AG20443 (cell line): ENCODE measurements at places on chromosomes 6 and 20.
A peak's percentile ranks its signal among the peaks of the same experiment; 100 is the strongest.

DNA sequence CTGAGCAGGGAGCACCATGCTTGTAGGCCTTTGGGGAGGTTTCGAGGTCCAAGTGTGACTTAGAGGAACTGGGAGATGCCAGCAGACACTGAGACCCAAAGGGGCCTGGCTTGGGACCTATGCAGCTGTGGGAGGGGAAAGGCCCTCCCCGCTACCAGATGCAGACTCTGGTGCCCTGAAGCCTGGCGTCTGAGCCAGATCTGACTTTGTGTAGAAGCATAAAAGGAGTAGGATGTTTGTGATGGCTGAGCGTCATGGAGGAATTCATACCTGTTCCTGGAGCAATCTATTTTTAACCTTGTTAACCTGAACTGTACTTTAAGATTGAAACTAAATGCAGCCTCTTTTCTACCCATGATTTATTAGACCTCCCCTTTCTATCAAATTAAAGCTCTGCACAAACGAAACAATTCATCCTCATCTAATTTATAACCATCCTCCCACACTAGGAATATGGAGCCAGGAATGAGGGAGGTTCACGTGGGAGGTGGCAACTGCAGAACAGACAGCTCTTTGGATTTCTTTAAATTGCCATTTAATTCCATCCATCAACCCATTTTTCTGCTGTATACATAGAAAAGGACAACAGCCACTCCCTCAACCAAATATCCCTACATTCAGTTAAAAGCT is 172.6 kb upstream of the AGPAT4 start:
- no peak for DNase-seq

DNA sequence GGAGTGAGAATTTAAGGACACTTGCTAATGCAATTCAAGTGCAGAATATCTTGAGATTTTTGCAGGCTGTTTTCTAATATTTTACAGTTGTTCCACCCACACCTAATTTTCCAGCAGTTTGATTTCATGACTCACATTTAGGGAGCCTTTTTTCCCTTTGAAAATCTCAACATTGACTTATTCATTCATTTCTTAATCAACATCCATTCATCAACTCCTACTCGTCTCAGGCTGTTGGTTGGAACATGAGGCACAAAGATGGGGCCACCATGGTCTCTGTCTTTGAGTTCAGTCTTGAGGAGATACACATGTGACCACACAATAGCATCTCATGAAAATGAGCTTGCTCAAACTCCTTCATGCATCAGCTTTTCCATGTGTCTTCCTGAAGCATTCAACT is 135.6 kb downstream of the UNC5CL start:
- DNase-seq, result no peak

DNA sequence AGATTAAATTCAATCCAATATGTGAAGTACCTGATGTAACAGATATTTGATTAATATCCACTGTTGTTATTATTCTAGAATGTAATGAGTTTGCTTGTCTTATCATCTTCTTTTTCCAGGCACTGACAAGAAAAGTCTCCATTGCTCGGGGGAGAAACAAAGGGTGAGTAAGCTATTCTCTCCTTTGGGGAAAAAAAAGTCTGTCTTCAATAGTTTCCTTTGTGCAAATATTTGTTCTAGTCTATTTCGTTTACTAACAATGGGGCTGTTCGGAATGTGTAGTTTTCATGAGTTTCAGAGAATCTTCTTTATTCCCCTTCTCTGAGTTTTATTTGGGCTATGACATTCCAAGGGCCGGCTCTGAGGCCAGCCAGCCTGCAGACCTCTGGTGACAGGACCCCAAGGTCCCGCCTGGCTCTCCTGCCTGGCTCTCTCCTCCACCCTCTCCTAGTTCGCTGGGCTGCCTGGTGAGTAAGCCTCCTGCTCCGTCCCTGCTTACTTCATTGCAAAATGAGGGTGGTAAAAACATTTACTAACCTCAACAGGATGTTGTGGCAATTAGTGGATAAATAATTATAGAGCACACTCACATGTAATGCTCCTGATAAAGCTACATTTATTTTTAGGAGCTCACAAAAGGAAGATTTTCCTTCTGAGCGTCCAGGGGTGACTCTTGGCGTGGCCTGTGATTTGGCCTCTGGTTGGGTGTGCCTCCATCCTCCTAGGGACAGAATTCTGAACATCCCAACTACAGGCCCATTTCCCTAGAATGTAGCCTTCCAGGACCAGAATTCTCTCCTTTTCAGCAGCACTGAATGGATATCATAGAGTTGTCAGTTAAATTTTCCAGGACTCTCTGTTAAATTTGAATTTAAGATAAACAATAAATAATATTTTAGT is 43.1 kb upstream of the SNX9 start:
- peak; percentile 63 for DNase-seq

DNA sequence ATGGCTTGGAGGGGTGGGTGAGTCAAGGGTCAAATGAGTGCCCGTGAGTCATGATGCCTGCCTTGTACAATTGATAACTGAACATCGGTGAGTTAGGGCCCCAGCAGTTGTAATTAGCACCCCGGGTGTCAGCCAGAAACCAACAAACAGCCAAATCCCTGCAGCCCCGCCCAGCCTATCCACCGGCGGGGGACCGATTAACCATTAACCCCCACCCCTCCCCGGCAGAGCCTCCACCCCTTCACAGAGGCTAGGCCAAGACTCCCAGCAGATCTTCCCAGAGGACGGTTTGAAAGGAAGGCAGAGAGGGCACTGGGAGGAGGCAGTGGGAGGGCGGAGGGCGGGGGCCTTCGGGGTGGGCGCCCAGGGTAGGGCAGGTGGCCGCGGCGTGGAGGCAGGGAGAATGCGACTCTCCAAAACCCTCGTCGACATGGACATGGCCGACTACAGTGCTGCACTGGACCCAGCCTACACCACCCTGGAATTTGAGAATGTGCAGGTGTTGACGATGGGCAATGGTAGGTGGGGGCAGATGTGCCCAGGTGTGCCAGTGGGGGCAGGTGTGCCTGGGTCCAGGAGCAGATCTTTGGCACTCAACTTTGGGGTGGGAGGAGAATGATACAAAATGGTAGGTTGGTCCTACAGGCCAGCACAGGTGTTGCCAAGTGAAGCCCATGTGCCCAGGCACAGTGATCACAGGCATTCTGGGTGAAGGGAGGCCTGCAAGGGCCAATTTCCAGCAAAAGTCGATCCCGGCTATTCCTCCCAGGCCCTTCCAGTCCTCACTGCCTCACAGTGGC is 45.7 kb downstream of the HNF4A start:
- no peak for DNase-seq

- no peak for DNase-seq
Measured at GRCh38 chr20:10970109-10970508, 296.3 kb upstream of the JAG1 start.

- DNase-seq, result no peak
Measured at GRCh38 chr20:60240415-60240814, 282.2 kb downstream of the CDH26 start.

DNA sequence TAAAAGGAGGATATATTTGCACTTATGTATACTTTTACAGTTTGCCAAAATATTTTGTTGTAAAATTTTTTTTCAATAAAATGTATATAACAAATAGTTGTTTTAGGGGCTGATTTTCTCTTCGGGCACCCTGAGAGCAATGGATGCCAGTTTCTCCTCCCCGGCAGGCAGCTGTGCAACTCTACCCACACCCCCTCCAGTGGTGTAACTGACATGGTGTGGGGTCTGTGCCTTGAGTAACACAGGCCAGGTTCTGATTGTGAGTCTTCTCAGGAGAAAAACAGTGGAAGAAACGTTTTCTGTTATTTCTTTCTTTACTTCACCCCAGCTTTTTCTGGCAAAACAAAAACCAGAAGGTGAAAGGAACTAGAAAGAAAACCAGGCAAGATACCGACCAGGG is 6.1 kb downstream of the FOXF2 start:
- no peak for DNase-seq

- DNase-seq, result no peak
Measured at GRCh38 chr6:9064156-9064555, 628.8 kb upstream of the SLC35B3 start.

- peak; percentile 50 for DNase-seq
Measured at GRCh38 chr6:30238178-30238795, 25.1 kb upstream of the TRIM26 start.

GRCh38 chr20:64200740-64201139 is 36.5 kb downstream of the MYT1 start:
- no peak for DNase-seq

- DNase-seq, result no peak
Measured at GRCh38 chr6:32173051-32173727, 2.7 kb downstream of the AGPAT1 start.

GRCh38 chr6:160356074-160356744 is 8.0 kb downstream of the SLC22A3 start:
- no peak for DNase-seq

GRCh38 chr6:42333612-42334011 is 116.0 kb upstream of the MRPS10 start:
- no peak for DNase-seq

GRCh38 chr6:139981768-139982181 is 607.3 kb upstream of the CITED2 start:
- DNase-seq, result no peak

DNA sequence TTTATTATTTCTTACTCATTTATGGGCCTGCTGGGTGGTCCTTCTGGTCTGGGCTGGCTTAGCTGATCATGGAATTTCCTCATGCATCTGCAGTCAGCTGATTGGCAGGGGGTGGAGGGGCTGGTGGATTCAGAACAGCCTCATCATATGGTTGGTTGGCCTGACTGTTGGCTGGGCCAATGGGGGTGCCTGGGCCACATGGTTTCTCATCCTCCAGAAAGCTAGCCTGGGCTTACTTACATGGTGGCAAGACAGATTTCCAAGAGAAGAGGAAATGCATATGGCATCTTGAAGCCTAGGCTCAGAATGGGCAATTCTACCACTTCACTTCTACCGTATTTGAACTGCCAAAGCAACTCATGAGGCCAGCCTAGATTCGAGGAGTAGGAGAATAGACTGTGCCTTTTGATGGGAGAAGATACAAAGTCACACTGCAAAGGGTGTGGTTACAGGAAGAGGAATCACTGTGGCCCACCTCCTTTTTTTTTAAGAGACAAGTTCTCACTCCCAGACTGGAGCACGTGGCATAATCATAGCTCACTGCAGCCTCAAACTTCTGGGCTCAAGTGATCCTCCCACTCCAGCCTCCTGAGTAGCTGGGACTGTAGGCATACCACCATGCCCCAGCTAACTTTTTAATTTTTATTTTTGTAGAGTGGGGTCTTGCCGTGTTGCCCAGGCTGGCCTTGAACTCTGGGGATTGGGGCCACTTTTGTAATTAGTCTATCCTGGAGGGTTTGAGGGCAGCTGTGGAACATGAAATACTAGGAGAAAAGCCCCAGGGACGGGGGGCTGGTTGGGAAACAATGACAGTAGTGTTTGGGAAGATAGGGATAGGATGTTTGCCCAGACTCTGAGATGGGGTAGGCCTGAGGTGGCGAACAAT is 47.6 kb upstream of the RNF24 start:
- no peak for DNase-seq

DNA sequence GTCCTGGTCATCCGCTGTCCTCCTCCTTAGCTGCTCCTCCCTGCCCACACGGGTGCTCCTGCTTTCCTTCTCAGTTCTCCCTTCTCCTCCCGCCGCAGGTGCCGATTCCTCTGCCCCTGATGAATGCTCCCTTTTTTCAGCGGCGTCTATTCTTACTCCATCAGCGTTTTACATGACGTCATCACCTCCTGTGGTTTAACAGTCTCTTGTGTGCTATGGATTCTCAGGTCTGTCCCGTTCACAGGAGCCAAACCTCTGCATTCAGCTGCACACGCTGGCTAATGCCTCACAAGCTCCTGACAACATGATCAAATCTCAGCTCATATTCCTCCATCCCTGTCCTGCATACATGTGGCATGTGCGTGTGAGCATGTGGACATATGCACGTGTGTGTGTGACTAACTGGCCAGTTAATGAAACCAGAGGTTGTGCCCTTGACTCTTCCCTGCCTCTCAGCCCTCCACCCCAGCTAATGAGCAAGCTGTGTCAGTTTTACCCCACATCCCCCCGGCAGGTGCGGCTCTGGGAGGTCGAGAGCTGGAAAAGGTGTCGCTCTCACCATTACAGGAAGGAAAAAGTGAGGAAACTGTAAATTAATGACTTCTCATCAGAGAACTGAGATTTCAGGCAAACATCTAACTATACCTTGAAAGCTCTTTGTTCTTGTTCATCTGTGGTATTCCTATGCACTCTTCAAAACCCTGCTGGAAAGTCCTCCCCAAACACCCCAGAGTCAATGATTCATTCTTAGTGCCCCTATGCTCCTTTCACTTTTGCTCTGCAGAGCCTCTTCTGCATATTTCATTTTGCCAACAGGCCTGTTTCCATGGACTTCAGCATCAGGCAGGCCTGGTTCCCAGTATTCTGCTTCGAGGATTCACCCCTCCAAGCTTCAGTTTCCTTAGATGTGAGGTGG is 163.1 kb downstream of the TTLL2 start:
- no peak for DNase-seq

- no peak for DNase-seq
Measured at GRCh38 chr6:128271527-128271926, 248.9 kb downstream of the PTPRK start.

DNA sequence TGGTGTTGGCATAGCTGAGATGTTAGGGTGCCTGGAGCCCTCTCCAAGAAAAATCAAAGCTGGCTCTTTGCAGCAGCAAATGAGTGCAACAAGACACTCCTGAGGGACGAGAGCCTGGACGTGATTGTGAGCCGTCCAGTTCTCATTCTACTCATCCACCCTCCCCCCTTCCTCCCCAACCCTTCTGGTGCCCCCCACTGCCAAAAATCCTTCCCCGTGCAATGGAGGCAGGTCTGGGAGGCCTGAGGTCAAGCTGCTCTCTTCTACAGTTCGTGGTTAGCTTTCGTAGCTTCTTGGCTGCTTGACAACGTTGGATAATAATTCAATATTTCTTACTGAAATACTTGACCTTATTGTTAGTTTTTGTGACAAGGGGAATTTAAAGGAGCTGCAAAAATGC is 185.3 kb upstream of the SUPT3H start:
- DNase-seq, result no peak

DNA sequence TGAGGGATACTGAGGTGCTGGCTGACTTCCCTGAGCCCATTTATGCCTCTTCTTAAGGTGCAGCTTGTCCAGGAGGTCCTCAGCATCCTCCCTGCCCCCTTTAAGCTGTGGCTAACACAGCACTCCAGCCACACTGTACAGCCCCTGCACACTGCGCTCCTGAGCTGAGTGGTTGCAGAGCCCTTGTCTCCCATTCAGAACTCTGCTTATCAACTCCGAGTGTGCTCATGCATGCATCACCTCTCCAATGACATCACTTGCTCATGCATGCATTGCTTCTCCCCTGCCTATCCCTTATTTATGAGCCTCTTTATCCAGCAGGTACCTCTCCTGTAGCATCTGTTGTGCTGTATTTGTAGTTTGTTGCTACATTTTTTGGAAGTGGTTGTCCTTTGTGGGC is 124.6 kb downstream of the AIG1 start:
- no peak for DNase-seq

DNA sequence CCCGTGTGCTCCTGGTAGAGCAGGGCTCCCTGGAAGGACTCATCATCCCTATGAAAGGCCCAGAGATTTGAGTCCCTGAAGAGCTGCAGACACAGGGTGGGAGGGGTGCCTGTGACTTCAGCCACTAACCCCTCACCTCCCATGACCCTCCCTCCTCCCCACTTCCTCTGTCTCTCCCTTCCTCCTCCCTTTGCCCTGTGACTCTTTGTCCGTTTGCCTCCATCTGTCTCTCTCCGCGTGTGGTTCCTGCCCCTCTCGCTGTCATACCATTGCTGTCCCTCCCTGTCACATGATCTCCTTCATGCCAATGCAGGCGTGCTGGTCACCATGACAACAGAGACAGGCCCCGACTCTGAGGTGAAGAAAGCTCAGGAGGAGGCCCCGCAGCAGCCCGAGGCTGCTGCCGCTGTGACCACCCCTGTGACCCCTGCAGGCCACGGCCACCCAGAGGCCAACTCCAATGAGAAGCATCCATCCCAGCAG is 19.0 kb downstream of the EPB41L1 start:
- DNase-seq, result no peak
